ENCODE measurements at places on chromosomes 12 and 14.

- no peak for DNase-seq
Observed at GRCh38 chr12:18375131-18375530, 113.8 kb downstream of the PIK3C2G start.

- DNase-seq, result no peak
Observed at GRCh38 chr12:61525331-61525730, 734.9 kb upstream of the USP15 start.

GRCh38 chr12:54352891-54353874 lies 11.1 kb downstream of the GPR84 start:
- no peak for DNase-seq

DNA sequence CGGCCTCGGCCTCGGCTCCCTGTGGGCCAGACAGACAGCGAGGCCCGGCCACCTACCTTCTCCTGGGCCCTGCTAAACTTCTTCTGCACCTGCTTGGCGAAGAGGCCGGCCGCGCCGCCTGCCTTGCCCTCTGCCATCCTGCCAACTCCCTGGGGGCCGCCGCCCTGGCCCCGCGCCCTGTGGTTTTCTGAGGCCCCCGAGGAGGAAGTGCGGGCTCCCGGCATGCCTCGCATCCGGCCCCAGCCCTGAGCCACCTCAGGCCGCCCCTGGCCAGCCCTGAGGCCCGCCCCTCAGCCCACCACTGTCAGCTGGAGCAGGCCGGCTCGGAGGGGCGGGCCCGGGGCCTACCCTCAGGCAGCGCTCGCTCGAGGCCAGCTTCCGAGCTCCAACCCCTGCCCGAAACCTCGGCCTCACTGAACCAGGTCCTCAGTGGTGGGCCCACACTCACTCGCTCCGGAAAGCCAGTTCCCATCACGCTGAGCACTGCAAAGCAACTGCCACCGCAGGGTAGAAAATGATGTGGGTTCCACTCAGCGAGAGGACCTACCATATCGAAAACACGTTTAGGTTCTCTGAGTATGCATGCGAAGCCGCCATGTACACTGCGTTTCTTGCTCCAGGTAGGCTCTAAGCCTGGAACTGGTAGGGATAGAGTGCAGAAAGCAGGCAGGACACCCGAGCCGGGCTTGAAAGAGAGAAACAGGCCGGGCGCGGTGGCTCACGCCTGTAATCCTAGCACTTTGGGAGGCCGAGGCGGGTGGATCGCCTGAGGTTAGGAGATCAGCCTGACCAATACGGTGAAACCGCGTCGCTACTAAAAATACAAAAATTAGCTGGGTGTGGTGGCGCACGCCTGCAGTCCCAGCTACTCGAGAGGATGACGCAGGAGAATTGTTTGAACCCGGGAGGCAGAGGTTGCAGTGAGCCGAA lies at the start of gene BIN2:
Gene BIN2, minus strand, starts transcription at position 209 of the 930 bp plus-strand sequence. Its CDS starts 72 bp downstream, at position 137.
- DNase-seq, result no peak

GRCh38 chr12:131027876-131028586 lies 74.3 kb downstream of the ADGRD1 start:
- no peak for DNase-seq

- DNase-seq, result no peak
Observed at GRCh38 chr12:69309461-69309860, 38.7 kb upstream of the LYZ start.

DNA sequence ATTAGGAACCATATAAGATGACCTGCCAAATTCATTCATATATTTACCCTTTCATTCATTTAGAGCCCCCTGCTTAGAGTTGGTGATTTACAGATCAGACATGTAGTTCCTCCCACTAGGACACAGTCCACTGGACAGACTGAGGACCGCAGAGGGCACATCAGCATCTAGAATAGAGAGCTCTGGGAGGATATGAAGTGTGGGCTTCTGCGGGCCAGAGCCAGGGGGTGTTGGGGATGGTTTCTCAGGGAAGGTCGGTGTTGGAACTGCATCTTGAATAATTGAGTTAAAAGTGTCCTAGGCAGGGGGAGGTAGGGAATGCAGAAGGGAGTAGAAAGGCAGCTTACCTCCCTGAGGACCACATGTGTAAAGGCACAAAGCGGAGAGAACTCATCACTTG lies 42.9 kb downstream of the KLC1 start:
- no peak for DNase-seq

GRCh38 chr12:69123919-69124638 lies 115.3 kb upstream of the CPSF6 start:
- DNase-seq, result no peak

- DNase-seq, result no peak
Observed at GRCh38 chr12:22103418-22103817, 57.4 kb downstream of the CMAS start.

DNA sequence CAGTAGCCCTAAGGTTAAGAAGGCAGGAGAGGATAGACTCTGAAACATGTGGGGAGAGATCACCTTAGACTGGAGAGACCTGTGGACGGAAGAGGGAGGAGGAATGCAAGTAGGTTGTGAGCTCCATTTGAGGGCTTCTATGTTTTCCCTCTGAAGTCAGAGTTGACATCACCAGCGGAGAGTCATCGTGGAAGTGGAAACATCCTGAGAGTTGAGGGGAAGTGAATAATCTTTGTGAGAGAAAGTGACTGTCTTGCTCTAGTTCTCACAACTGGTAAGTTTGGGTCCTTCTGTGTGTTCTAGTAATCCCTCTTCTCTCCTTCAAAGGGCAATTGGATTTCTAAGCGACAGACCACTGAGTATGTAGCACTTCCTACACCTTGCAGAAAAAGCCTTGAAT lies 103.6 kb upstream of the CCND2 start:
- DNase-seq, result no peak

DNA sequence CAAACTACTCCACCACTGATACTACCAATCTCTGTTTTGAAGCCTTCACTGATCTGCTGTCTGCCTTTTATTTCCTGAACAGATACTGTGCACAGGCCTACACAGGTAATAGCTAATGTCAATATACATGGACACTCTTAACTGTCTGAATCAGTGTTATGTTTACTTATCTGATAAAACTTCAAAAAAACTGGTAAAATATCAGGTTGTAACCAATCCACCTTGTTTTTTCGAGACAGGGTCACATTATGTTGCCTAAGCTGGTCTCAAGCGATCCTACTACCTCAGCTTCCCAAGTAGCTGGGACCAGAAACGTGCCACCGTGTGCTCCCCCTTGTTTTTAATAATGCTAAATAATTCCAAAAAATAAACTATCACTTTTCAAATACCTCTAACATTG lies 43.5 kb downstream of the HECTD1 start:
- DNase-seq, result no peak

DNA sequence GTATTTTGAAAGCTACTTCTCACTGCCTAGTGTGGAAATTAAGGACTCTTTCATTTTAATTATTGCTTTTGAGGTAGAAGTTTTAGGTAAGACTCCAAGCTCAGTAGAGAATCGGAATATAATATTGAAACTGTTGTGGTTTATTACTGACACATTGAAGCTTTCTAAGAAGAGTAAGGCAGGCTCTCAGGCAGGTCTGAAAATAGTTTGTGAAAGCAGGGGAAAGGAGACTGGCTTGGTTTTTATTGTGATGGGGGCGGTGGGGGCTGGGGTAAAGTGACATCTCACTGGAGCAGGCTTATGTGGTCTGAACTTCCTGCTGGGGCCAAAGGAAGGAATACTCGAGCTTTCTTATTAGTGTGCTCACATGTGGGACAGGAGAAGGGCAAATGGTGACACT lies 79.5 kb downstream of the OTOGL start:
- DNase-seq, result no peak

GRCh38 chr12:62625228-62625627 lies 158.6 kb downstream of the MON2 start:
- DNase-seq, result no peak

- no peak for DNase-seq
Observed at GRCh38 chr12:31954925-31955858, 4.0 kb upstream of the RESF1 start.

GRCh38 chr12:101455685-101456084 lies 19.5 kb upstream of the SPIC start:
- DNase-seq, result no peak

GRCh38 chr14:63578300-63578699 lies 35.1 kb upstream of the PPP2R5E start:
- DNase-seq, result no peak

DNA sequence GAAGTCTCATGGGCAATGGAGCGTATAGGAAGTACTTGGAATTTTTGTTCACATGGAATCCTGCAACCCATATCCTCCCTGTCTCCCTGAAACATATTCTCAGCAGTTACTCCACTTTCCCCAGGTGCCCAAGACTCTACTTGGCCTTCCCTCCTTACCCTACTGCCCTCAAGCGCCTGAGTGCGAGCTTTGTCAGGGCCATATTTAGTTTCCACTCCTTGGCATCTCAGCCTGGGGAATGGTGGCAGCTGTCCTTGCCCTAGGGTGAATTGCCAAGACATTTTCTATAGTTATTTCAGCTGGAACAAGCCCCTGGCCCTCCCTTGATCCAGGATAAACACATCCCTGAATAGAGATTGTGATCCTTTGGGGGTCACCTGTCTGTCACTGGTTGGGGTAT lies 569.3 kb upstream of the LRFN5 start:
- DNase-seq, result no peak

- DNase-seq, result no peak
Observed at GRCh38 chr14:63795532-63795931, 57.3 kb upstream of the SYNE2 start.
